ENCODE measurements at places on chromosomes 13 and 19. TPM values are rescaled to one million over a fixed set of nuclear protein-coding genes. Genes with fewer than 3 reads are reported as not detected.

DNA sequence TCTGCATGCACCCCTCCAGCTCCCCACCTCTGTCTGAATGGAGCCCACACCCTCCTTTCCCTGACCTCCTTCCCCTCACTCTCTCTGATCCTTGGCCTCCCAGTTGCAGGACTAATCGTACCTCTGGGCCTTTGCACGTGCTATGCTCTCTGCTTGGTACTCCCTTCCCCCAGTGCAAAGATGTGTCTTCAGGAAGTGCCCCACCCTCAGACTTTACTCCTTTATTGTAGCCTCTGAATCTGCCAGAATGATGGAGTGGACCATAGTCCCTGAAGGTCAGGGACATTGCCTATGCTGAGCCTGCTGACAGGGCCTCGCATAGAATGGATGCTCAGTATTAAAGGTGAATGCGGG is 1.3 kb upstream of the JUND start:
- H3K27me3 ChIP-seq: no peaks in the 10 kb centered on the region
- peaks cover 14% of the 10 kb centered on the region for H3K36me3 ChIP-seq
- peaks cover 41% of the 10 kb centered on the region for H3K4me1 ChIP-seq
- peak overlapping the region; percentile 66 for H3K4me3 ChIP-seq

DNA sequence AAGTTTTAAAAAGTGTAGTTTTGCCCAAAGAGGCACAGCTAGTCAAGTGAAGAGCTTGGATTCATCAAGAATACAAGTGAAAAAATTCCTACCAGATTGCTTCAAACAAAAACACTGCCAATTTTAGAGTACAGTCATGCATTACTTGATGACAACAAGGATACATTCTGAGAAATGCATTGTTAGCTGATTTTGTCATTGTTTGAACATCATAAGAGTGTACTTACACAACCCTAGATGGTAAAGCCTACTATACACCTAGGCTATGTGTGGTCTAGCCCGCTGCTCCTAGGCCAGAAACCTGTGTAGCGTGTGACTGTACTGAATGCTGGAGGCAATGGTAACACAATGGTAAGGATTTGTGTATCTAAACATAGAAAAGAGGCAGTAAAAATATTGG is 41.1 kb downstream of the TMTC4 start:
- DNase-seq: no peak
- H3K36me3 ChIP-seq: peaks cover 4% of the 10 kb centered on the region
- no peaks in the 10 kb centered on the region for H3K4me1 ChIP-seq
- H3K4me3 ChIP-seq: no peak overlapping the region
- H3K27me3 ChIP-seq: no peaks in the 10 kb centered on the region

Gene COMP
- total RNA-seq: not detected

Gene CEACAM16
- total RNA-seq: not detected

Gene ZNF560
- not detected for total RNA-seq

- no peaks in the 10 kb centered on the region for H3K36me3 ChIP-seq
- peaks cover 7% of the 10 kb centered on the region for H3K4me1 ChIP-seq
- no peak overlapping the region for H3K4me3 ChIP-seq
- H3K27me3 ChIP-seq: no peaks in the 10 kb centered on the region
- H3K27ac ChIP-seq: no peak overlapping the region
Observed at GRCh38 chr19:35122687-35123551, 7.3 kb downstream of the FXYD3 start.

DNA sequence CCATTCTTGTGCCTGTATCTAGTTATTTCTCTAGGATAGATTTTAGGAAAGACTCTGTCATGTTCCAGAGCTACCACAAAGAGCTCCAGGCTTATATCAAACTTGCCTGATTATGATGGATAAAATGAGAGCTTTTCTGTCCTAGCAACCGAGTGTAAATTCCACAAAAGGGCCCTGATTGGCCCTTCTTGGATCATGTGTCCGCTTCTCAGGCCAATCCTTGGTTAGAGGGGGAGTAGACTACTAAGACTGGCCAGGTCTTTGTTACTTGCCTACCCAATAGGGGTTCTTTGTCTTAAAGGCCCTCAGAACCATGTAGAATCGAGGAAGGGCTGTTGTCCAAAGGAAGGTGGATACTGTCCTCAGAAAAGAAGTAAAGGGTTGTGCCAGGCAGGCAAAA is 2.4 kb downstream of the DHX34 start:
- H3K27ac ChIP-seq: no peak overlapping the region
- no peak for DNase-seq
- no peaks in the 10 kb centered on the region for H3K27me3 ChIP-seq
- H3K36me3 ChIP-seq: peaks cover 35% of the 10 kb centered on the region

DNA sequence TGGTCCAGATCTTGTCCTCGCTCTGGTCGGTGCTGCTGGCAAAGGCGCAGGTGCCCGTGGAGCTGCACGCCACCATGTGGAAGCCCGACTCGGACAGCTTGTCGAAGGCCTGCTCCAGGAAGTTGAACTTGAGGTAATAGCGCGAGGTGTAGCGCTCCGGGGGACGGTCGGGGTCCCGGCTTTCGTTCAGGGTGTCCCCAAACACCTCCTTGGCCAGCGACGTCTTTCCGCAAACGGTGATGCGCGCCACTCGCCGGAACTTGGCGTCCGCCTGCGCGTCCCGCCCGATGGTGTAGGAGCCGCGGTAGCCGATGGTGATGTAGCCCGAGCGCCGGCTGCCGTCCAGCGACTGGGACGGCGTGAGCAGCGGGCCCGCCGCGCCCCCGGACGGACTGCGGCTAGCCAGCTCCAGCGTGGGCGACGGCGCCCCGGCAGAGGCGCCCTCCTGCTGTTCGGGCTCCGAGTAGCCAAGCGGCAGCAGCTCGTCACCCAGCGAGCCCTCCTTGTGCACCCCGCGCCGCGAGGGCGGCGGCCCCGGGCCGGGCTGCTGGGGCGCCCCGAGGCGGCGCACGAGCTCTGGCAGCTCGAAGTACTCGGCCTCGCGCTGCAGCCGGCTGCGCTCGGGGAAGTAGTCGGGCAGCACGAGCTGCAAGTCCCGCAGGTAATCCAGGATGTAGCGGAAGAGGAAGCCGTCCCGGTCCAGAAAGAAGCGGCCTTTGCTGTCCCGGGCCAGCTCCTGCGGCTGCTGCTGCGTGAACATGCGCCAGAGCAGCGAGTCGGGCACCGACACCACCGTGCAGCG is 801 bp downstream of the KCTD12 start:
- H3K4me1 ChIP-seq: peaks cover 12% of the 10 kb centered on the region
- H3K36me3 ChIP-seq: no peaks in the 10 kb centered on the region
- H3K27me3 ChIP-seq: peaks cover 11% of the 10 kb centered on the region
- H3K27ac ChIP-seq: no peak overlapping the region
- peak overlapping the region; percentile 57 for H3K4me3 ChIP-seq

- no peak overlapping the region for H3K4me3 ChIP-seq
- no peak for DNase-seq
- no peaks in the 10 kb centered on the region for H3K4me1 ChIP-seq
- no peaks in the 10 kb centered on the region for H3K27me3 ChIP-seq
- no peak overlapping the region for H3K27ac ChIP-seq
- H3K36me3 ChIP-seq: no peaks in the 10 kb centered on the region
Observed at GRCh38 chr13:35293579-35294226, 182.8 kb downstream of the MAB21L1 start.

DNA sequence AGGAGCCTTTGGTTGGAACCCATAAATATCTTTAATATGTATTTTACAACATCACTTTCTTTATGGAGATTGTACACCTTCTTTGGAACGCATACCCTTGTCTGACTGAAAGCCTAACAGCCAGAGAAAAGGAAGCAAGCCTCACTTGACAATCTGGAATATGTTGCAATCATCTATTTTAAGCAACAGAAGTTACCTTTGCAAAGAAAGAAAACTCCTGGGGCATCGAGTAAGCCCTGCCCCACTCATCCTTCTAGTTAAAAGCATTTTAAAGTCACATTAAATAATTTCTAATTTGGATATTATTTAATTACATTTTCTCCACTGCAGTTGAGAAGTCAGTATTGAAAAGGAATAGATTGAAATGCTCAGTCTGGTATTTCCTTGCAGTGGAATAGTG is 542.7 kb downstream of the MYO16 start:
- H3K36me3 ChIP-seq: no peaks in the 10 kb centered on the region
- no peak overlapping the region for H3K27ac ChIP-seq
- no peak for DNase-seq
- H3K4me3 ChIP-seq: no peak overlapping the region
- no peaks in the 10 kb centered on the region for H3K4me1 ChIP-seq

Gene CAPS
- total RNA-seq: 5.3 TPM

DNA sequence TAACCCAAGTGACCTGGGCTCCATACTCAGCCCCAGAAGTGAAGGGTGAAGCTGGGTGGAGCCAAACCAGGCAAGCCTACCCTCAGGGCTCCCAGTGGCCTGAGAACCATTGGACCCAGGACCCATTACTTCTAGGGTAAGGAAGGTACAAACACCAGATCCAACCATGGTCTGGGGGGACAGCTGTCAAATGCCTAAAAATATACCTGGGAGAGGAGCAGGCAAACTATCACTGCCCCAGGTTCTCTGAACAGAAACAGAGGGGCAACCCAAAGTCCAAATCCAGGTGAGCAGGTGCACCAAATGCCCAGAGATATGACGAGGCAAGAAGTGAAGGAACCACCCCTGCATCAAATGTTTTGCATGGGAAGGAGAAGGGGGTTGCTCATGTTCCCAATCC is 6.1 kb upstream of the CEACAM7 start:
- H3K27me3 ChIP-seq: no peaks in the 10 kb centered on the region
- no peaks in the 10 kb centered on the region for H3K4me1 ChIP-seq
- DNase-seq: no peak
- no peak overlapping the region for H3K4me3 ChIP-seq
- no peaks in the 10 kb centered on the region for H3K36me3 ChIP-seq
- no peak overlapping the region for H3K27ac ChIP-seq

DNA sequence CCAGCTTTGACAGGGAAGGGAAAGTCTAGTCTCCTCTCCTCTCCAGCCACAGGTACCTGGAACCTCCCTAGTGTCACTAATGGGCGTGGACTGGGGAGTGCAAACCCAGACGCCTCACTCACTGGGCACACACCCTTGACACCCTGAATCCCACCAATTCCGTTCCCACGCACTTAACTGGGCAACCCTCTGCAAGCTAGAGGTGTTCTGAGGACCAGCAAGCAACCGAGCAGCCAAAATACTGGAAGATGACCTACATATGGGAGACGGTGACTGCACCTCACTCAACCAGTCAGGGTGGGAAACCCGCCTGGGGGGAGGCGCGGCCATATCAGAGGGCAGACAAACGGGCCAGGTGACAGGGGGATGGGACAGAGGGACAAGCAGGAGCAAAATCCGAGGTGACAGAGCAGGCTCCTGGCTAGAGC is 991 bp downstream of the ABHD17A start:
- peaks cover 34% of the 10 kb centered on the region for H3K4me1 ChIP-seq
- H3K27ac ChIP-seq: peak overlapping the region; percentile 96
- DNase-seq: peak; percentile 70
- H3K4me3 ChIP-seq: peak overlapping the region; percentile 70
- peaks cover 5% of the 10 kb centered on the region for H3K36me3 ChIP-seq
